ENCODE measurements at places on chromosomes 3 and 15.

- no peak for DNase-seq
Observed at GRCh38 chr15:48315041-48315440, 16.2 kb upstream of the DUT start.

GRCh38 chr3:150747886-150748683 lies 14.9 kb downstream of the SIAH2 start:
- no peak for DNase-seq

- no peak for DNase-seq
Observed at GRCh38 chr3:178480274-178480673, 56.0 kb upstream of the KCNMB2 start.

GRCh38 chr15:77266708-77267386 lies 153.1 kb downstream of the PEAK1 start:
- DNase-seq = no peak

- DNase-seq = no peak
Observed at GRCh38 chr3:179460260-179460659, 9.0 kb upstream of the GNB4 start.

Measured in stimulated activated CD4-positive, alpha-beta T cell treated with anti-CD3 and anti-CD28 coated beads, Interleukin-12 subunit alpha, Interleukin-12 subunit beta, amount 100 ng/mL, for 24 hours (primary cell).